Pancreas (tissue), 10 donors: ENCODE measurements at places on chromosomes 3 and 15. TPM values are rescaled to one million over a fixed set of nuclear protein-coding genes. Genes with fewer than 3 reads are reported as not detected.

CXCR6 gene
- polyA plus RNA-seq, result 0.23 TPM

CCR9 gene
- polyA plus RNA-seq, result not detected

TNFSF10 gene
- 9.0 TPM for polyA plus RNA-seq

SH3GL3 gene
- 0.34 TPM for polyA plus RNA-seq

CATSPER2 gene
- 9.9 TPM for polyA plus RNA-seq

ZDHHC23 gene
- polyA plus RNA-seq, result 2.4 TPM

MEIS2 gene
- polyA plus RNA-seq, result 10.7 TPM

PLSCR2 gene
- polyA plus RNA-seq, result 0.77 TPM

HYAL1 gene
- 11.7 TPM for polyA plus RNA-seq

WDR72 gene
- polyA plus RNA-seq, result 5.2 TPM

P2RY14 gene
- polyA plus RNA-seq, result 0.08 TPM

ADAMTS7 gene
- 1.3 TPM for polyA plus RNA-seq

MST1R gene
- 12.4 TPM for polyA plus RNA-seq

PLA2G4D gene
- 0.04 TPM for polyA plus RNA-seq

PRICKLE2 gene
- 1.5 TPM for polyA plus RNA-seq

NANOGP8 gene
- 0.80 TPM for polyA plus RNA-seq

TNFAIP8L3 gene
- polyA plus RNA-seq, result 0.68 TPM

HAPLN3 gene
- polyA plus RNA-seq, result 3.1 TPM

GMPPB gene
- 38.1 TPM for polyA plus RNA-seq

FSIP1 gene
- 0.45 TPM for polyA plus RNA-seq

SPINK8 gene
- polyA plus RNA-seq, result not detected

SAMMSON gene
- polyA plus RNA-seq, result not detected

GOLGA8T gene
- 0.53 TPM for polyA plus RNA-seq

RTP1 gene
- polyA plus RNA-seq, result not detected

SENP8 gene
- polyA plus RNA-seq, result 0.49 TPM

WDR48 gene
- polyA plus RNA-seq, result 6.3 TPM

CDCP1 gene
- polyA plus RNA-seq, result 3.4 TPM

ANKRD63 gene
- polyA plus RNA-seq, result not detected

GRM2 gene
- 0.34 TPM for polyA plus RNA-seq

RBPMS2 gene
- polyA plus RNA-seq, result 2.3 TPM

CERS3 gene
- 0.07 TPM for polyA plus RNA-seq

MUSTN1 gene
- polyA plus RNA-seq, result 35.2 TPM

C3orf80 gene
- polyA plus RNA-seq, result 0.23 TPM

SUCLG2 gene
- polyA plus RNA-seq, result 16.4 TPM

SMCO1 gene
- polyA plus RNA-seq, result 0.05 TPM

NPRL2 gene
- polyA plus RNA-seq, result 41.8 TPM

ZNF385D gene
- polyA plus RNA-seq, result 1.3 TPM

PRTG gene
- 0.07 TPM for polyA plus RNA-seq

HTR3E gene
- polyA plus RNA-seq, result not detected

MORC1 gene
- not detected for polyA plus RNA-seq

TMEM212 gene
- not detected for polyA plus RNA-seq

GNAI2 gene
- 54.1 TPM for polyA plus RNA-seq

NPAP1 gene
- polyA plus RNA-seq, result 0.12 TPM

TMEM158 gene
- polyA plus RNA-seq, result 4.8 TPM

RTP4 gene
- 3.1 TPM for polyA plus RNA-seq

BAHD1 gene
- polyA plus RNA-seq, result 9.7 TPM

CPNE4 gene
- 0.76 TPM for polyA plus RNA-seq

SPESP1 gene
- polyA plus RNA-seq, result 0.61 TPM

GOLGA6D gene
- not detected for polyA plus RNA-seq

TMEM207 gene
- polyA plus RNA-seq, result not detected
